Stimulated activated CD8-positive, alpha-beta memory T cell treated with anti-CD3 and anti-CD28 coated beads, Interleukin-4, amount 100 ng/mL, for 4 hours (primary cell): ENCODE measurements at places on chromosomes 13 and 19.

DNA sequence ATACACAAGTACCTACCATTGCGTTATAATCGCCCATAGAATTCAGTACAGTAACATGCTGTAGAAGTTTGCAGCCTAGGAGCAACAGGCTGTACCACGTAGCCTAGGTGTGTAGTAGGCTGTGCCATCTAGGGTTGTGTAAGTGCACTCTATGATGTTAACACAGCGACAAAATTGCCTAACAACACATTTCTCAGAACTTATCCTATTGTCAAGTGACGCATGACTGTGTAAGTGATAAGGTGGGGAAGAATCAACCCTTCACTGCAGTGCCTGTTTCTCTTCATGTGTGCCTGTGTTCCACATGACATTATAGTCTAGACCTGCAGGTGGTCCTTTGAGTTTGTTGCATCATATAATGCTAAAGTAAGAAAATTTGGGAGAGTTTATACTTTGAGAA is 94.0 kb downstream of the PCDH9 start:
- DNase-seq, result no peak

GRCh38 chr13:37766502-37766901 is 103.1 kb downstream of the TRPC4 start:
- no peak for DNase-seq

GRCh38 chr19:42421101-42421500 is 6.1 kb downstream of the LIPE start:
- DNase-seq, result no peak

DNA sequence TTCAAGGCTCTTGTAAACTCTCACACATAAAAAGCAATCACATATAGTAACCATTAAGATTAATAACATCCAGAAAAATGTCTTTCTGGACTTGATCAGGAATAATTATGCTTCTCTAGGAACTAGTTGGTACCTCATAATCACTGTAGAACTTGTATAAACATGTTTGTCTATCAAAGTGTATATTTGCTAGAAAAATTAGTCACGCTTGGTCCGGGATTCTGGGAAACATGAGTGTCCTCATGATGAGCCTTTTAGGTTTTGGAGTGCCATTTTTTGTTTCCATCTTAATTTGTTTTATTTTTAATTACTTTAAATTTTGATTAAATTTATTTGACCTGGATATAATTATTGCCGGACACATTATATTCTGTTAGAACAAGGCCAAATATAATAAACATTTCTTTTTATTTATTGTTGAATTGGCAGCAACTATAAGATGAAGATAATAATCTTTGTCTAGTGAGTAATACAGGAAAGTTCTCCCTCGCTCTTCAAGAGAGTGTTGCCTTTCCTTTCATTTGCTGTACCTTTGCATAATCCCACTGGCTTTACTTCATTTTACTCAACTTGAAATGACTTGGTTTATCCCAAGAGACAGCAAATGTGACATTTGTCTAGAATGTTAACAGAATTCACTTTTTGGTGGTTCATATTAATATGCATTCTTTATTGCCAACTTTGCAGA is 207.0 kb downstream of the NALCN start:
- no peak for DNase-seq

GRCh38 chr13:61136093-61136492 is 279.6 kb downstream of the PCDH20 start:
- no peak for DNase-seq

DNA sequence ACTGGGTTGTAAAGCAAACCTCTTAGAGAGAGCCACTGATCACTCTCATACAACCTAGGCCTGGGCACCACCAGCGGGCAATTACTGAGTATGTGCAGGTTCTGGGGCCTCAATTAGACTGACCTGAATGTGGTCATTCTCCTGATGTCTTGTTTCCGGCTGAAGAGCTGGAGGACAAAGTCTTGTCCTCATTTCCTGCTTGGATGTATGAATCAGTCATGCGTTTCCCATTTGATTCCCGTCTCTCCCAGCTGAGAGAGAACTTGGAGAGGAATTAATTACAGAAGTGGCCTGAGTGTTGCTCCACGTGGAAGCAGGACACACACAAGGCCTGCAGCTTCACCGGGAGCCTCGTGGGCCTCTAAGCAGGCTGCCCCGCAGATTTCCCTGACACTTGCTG is 799.3 kb upstream of the ARGLU1 start:
- DNase-seq, result no peak

DNA sequence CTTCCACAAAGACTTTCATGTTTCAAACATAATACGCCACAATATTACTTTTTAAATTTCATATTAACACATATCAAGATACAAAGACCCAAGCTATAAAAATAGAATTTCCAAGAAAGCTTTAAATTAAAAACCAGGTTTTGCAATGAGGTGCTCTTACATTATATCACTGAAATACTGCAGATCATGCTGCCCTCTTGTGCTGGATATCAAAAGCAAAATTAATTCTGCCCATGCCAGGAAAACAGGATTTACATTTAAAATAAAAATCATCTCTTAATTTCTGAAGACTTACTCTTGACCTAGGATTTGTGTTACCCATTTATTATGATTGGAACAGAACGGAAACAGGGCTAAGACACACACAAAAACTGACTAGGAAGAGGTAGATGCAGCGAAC is 145.0 kb downstream of the ABCC4 start:
- no peak for DNase-seq

DNA sequence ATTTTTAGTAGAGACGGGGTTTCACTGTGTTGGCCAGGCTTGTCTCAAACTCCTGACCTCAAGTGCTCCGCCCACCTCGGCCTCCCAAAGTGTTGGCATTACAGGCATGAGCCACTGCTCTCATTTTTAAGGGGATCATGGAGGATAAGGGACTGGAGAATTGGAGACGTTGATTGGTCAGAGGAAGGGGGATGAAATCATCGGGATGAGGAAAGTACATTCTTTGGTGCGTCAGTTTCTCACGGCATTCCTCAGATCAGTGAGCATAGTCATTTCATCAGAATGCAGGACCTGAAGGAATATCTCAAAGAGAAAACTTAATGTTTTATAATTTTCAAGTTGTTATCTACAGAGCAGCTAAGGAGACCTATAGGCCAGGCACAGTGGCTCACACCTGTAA is 14.0 kb downstream of the ZNF114 start:
- DNase-seq, result no peak

- no peak for DNase-seq
Measured at GRCh38 chr19:5621945-5622464, 571 bp downstream of the SAFB2 start.

- no peak for DNase-seq
Measured at GRCh38 chr13:110756219-110756631, 42.7 kb downstream of the ING1 start.

DNA sequence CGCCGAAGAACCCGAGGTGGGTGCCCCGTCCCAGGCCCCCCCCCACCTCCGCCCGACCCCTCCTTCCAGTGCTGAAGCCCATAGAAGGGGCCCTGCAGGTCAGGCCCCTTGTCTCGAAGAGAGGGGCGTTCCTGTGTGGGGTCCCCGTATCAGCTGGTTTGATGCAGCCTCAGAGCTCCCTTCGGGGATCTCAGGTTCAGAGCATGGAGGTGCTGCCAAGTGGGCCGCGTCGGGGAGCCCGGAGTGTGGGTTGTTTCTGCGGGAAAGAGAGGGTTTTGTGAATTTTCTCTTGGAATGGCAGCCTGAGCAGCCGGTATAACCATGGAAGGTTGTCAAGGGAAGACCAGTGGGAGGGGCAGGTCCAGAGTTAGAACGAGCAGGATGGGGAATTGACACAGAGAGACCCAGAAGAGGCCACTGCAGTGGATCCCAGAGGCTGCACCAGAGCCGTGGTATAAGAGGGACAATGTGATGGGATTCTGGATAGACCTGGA is 384 bp downstream of the TRAPPC2B start:
- no peak for DNase-seq

DNA sequence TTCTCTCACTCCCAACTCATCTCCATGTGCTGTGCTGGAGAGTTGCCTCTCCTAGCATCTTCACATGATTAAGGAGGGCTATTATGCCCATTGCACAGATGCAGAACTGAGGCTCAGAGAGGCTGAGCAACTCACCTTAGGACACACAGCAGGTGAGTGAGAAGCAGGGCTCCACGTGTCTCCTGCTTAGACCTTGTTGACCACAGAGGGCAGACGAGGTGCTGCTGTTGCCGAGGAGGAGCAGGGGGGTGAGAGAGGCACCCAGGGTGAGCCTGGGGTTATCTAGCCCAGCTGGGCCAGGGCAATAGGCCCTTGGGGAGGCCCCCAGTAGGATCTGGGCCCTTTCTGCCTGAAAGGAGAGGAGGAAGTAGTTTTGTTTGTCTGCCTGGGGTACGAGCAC is 2.4 kb upstream of the HSH2D start:
- DNase-seq, result no peak

- no peak for DNase-seq
Measured at GRCh38 chr13:107665926-107666458, 549.3 kb downstream of the LIG4 start.

DNA sequence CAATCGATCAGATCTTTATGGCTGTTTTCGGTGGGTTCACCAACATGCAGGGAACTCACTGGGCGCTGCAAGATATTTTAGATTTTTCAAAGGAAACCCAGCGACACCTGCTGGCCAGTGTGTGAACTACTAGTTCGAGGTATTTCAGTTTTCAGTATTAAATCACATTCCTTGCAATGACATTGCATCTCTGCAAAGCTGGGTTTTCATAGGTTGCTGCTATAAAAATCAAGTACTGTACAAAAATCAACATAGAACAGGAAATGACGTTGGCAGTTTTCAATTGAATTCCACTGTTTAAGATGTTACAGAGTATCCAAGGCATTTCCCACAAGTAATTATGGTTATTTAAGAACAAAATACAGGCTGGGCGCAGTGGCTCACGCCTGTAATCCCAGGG is 17.6 kb downstream of the LIG1 start:
- DNase-seq, result peak; percentile 43

DNA sequence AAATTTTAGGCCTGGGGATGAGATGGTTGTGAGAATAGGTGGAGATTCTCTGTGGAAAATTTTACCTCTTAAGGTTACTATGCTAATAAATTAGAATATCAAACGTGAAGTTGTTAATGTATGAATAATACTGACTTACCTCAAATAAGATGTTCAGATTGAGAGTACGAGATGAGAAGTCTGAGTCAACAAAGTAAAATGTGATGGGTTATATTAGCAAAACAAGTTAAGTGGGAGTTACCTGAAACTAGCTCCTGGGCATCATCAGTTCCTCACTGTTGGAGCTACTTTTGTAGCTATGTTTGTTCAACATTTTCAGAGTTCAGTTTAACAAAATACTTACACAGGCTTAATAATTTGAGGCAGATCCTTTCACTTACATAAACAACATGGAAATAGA is 108.6 kb downstream of the PIBF1 start:
- no peak for DNase-seq

- no peak for DNase-seq
Measured at GRCh38 chr13:35771898-35772297, 295.4 kb upstream of the MAB21L1 start.

- DNase-seq, result no peak
Measured at GRCh38 chr19:58328999-58329398, 2.2 kb downstream of the ZSCAN22 start.

- DNase-seq, result no peak
Measured at GRCh38 chr19:45443462-45444317, 20.0 kb upstream of the ERCC1 start.

- DNase-seq, result no peak
Measured at GRCh38 chr19:39951065-39951650, 16.7 kb upstream of the FCGBP start.

DNA sequence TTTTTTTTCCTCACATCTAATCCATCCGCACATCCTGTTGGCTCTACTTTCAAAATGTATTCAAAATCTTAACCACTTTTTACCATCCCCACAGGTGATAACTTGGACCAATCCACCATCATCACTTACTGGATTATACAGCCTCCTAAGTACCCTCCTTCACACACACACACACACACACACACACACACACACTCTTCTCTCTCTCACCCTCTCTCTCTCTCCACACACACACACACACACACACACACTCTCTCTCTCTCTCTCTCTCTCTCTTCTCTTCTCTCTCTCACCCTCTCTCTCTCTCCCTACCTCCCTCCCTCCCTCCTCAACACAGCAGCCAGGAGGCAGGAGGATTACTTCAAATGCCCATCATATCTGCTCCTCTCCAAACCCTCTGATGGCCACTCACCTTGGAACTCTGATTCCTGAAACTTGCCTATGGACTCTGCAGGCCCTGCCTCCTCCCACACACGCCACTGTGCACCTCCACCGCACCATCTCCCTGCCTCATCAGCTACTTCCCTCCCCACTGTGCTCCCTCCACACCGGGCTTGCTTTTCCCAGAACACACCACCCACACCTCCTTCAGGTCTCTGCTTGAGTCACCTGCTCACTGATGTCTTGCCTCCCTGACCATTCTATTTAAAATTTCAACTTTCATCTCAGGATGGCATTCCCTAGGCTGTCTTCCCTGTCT is 39.7 kb downstream of the RCBTB2 start:
- no peak for DNase-seq

- DNase-seq, result no peak
Measured at GRCh38 chr19:39515551-39516191, 732 bp downstream of the SELENOV start.

- no peak for DNase-seq
Measured at GRCh38 chr13:110114316-110114715, 192.6 kb downstream of the COL4A1 start.

DNA sequence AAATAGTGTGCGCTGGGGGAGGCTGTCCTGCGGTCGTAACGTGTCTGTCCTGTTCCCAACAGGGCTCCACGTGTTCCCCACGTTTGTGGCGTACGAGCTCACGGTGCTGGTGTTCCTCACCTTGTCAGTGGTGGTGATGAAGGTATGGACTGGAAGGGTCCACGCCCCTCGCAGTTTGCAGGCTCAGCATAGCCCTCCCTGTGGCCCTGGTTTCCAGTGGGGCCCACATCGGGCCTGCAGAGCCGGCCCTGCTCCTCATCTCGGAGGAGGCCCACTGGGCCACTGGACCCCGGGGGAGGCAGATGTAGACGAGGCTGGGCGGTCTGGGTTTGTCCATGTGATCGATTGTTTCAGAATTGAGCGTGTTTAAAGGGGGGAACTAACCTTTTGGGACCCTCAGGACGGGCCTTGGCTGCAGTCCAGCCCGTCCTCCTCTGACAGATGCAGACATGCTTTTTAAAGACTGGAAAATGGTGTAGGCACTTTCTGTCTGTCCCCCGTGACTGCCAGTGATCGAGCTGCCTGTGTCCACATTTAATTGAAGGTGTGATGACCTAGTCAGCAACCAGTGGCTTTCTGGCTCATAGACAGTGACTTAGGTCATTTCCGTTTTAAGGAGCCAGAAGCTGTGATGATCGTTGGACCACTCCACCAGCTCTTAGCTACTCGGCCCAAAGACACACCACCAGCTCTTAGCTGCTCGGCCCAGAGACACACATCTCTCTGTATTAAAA is 37.1 kb upstream of the TFDP1 start:
- no peak for DNase-seq
